ENCODE measurements at places on chromosomes 13 and 19. TPM values are rescaled to one million over a fixed set of nuclear protein-coding genes. Genes with fewer than 3 reads are reported as not detected.

The NLRP11 gene
- not detected for total RNA-seq

The B3GNT3 gene
- 9.1 TPM for total RNA-seq

The CYP4F11 gene
- total RNA-seq, result 4.6 TPM

The LHB gene
- total RNA-seq, result 0.21 TPM

The PSG5 gene
- 0.21 TPM for total RNA-seq

The RGS9BP gene
- total RNA-seq, result 0.57 TPM

The SIGLECL1 gene
- total RNA-seq, result not detected

The RNF113B gene
- not detected for total RNA-seq

Data from nasal cavity respiratory epithelium epithelial cell of viscerocranial mucosa (primary cell).